ENCODE measurements at places on chromosomes 4 and X. TPM values are rescaled to one million over a fixed set of nuclear protein-coding genes. Genes with fewer than 3 reads are reported as not detected.
A peak's percentile ranks its signal among the peaks of the same experiment; 100 is the strongest.

GRCh38 chr4:73669410-73670183 is 49.4 kb upstream of the RASSF6 start:
- DNase-seq: no peak

DNA sequence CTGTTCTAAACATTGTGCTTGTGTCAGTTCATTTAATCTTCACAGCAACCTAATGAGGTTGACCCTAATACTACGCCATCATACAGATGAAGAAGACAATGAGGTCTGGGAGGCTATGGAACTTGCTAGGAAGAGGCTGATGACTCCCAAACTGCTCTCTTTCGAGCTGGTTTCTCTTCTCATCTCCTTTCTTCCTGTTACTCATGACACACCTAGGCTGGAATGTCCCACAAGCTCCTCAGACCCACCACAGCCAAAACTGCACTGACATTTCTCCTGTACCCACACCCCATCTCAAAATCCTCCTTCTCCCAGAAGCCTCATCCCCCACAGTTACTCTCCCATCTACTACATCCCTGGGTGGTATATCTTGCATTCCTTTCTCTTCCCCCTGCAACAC is 27.4 kb upstream of the PJA1 start:
- DNase-seq: no peak

DNA sequence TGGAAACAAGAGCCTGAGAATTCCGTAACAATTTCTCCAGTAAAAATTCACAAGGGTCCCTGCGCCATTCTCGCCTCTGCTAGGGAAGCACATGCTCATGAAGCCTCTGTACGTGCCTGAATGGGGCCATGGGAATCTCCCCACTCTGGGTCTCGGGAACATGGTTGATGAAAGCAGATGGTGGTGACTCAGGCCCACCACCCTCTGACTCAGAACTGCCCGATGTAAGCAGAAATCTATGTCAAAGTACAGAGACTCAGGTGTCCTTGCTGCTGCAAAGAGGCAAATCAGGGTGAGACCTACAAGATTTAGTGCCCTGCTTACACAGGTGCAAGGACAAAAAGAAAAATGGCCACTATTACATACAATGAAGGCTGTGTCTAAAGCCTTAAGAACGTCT is 65.0 kb downstream of the SCD5 start:
- no peak for DNase-seq

Gene LEF1
- polyA plus RNA-seq: 2.7 TPM

- no peak for DNase-seq
Observed at GRCh38 chrX:33156152-33156726, 55.1 kb downstream of the DMD start.

GRCh38 chr4:164779811-164780216 is 25.9 kb downstream of the SMIM31 start:
- DNase-seq: no peak

Gene TMEM31
- 0.43 TPM for polyA plus RNA-seq

- peak; percentile 37 for DNase-seq
Observed at GRCh38 chr4:71498002-71498401, 159.2 kb downstream of the SLC4A4 start.
